Peyer's patch (tissue), 4 donors: ENCODE measurements at places on chromosomes 13 and 19. TPM values are rescaled to one million over a fixed set of nuclear protein-coding genes. Genes with fewer than 3 reads are reported as not detected.

DNA sequence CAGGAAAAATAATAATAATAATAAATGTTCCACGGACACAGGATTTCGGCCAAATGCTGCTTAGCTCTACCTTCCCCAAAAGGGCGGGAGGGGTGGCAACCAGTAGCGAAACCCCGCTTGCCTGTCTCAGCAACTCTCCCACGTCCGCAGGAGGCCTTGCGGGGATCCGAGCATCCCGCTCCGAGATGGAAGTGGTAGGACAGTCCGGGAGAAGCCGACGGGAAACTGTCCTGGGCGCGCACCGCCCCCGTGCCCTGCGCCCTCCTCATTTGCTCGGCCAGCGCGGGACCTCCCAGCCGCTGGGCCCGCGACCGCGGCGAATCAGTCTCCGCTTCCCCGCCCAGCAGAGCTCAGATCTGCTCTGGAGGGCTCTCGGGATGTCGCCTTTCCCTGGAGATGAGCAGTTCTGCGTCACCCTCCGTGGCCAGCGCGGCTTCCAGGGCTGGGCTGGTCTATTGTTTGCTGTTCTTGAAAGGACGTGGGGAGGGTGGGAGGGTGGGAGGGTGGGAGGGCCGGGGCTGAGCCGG is 48.9 kb upstream of the PABPC3 start:
- no peak overlapping the region for H3K4me3 ChIP-seq
- no peak for DNase-seq
- H3K27me3 ChIP-seq: peaks cover 8% of the 10 kb centered on the region
- H3K4me1 ChIP-seq: no peaks in the 10 kb centered on the region
- H3K36me3 ChIP-seq: no peaks in the 10 kb centered on the region
- no peak overlapping the region for H3K27ac ChIP-seq

DNA sequence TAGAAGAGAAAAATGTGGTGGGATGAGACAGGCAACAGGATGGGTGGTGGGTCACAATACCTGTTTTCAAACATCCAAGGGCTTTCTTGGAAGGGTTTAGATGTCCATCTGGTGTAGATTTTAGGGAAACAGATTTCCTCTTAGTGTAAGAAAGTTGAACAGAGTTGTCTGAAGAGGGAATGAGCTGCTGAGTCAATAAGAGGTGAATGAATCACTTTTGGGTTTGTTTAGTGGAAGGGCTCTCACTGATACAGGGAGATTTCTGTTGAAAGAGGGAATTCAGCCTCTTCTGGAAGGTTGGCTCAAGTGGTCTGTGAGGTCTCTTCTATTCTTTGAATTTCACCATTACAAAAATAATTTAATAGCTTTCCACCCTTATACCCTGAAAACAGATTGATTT is 54.6 kb downstream of the LACC1 start:
- H3K4me3 ChIP-seq: no peak overlapping the region
- no peak for DNase-seq
- no peaks in the 10 kb centered on the region for H3K27me3 ChIP-seq
- no peak overlapping the region for H3K27ac ChIP-seq
- no peaks in the 10 kb centered on the region for H3K4me1 ChIP-seq

DNA sequence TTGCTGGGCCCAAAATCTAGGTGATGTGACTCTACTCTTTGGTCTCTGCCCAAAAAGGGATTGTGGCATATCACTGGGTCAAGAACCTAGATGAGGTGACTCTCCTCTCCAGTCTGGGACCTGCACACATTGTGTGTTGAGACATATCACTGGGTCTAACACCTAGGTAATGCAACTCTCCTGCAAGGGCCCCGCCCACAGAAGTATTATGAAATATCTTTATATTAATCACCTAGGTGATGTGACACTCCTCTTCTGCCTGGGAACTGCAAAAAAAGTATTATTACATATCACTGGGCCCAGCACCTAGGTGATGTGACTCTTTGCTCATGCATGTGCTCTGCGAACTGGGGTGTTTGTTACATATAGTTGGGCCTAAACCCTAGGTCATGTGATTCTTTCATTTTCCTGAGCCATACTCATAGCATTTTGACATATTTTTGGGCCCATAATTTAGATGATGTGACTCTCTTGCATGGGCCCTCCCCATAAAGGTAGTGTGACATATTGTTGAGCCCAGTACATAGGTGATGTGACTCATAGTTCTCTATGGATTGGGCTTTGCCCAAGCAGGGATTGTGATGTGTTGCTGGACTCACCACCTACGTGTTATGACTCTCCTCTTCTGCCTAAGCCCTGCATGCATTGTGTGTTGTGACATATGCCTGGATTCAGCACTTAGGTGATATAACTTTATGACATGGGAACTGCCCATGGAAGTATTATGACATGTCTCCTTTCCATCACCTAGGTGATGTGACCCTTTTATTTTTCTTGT is 11.2 kb upstream of the ZNF681 start:
- no peaks in the 10 kb centered on the region for H3K27me3 ChIP-seq
- no peak overlapping the region for H3K27ac ChIP-seq
- H3K36me3 ChIP-seq: no peaks in the 10 kb centered on the region
- H3K4me3 ChIP-seq: no peak overlapping the region
- no peak for DNase-seq
- H3K4me1 ChIP-seq: no peaks in the 10 kb centered on the region

DNA sequence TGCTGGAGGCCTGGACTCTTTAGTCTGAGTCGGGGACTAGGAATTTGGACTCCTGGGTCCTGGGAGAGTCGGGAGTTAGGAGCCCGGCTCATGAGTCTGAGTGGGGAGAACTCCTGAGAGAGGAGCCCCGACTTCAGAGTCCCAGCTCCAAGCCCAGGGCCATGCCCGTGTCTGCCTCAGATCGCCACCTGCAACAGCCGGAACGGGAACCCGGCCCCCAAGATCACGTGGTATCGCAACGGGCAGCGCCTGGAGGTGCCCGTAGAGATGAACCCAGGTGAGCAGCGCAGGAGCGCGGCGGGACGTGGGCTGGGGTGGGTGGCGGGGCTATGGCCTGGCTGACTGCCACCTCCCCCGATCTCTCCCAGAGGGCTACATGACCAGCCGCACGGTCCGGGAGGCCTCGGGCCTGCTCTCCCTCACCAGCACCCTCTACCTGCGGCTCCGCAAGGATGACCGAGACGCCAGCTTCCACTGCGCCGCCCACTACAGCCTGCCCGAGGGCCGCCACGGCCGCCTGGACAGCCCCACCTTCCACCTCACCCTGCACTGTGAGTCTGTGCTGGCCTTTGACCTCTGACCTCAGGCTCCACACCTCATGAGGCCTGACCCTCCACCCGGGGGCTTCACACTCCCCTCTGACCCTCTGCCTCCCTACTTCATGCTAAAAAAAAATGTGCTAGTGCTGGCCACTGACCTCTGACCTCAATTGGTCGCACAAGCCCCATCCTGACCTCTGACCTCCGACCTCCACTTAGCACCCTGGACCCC is 4.4 kb downstream of the BCAM start:
- peaks cover 18% of the 10 kb centered on the region for H3K4me1 ChIP-seq
- no peak overlapping the region for H3K4me3 ChIP-seq
- no peak overlapping the region for H3K27ac ChIP-seq

DGKH gene
- total RNA-seq: 20.5 TPM

PLPP2 gene
- 211 TPM for total RNA-seq
